Foreskin keratinocyte (primary cell): ENCODE measurements at places on chromosomes 6 and 20. TPM values are rescaled to one million over a fixed set of nuclear protein-coding genes. Genes with fewer than 3 reads are reported as not detected.
A peak's percentile ranks its signal among the peaks of the same experiment; 100 is the strongest.

- peak; percentile 59 for DNase-seq
Observed at GRCh38 chr6:52517502-52518278, 59.2 kb downstream of the TRAM2 start.

GRCh38 chr6:45430590-45431202 lies 53.0 kb upstream of the SUPT3H start:
- DNase-seq, result no peak

DNA sequence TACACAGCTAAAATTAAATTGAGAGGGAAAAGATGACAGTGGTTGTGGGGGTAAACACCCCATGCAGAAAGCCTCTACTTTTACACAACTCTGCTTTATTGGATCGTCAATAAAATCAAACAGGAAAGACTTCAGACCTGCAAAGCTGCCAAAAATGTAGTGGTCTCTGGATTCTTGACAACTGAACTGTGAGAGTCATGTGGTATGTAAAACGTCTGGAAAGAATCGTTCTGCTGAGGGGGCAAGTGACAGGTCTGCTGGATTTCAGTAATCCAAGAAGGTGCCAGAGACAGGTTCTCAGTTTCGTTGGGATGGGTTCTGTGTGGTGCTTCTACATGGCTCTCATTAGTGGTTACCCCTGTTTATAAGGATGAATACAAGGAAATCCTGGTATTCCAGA lies 63.3 kb downstream of the TSPYL4 start:
- no peak for DNase-seq

DNA sequence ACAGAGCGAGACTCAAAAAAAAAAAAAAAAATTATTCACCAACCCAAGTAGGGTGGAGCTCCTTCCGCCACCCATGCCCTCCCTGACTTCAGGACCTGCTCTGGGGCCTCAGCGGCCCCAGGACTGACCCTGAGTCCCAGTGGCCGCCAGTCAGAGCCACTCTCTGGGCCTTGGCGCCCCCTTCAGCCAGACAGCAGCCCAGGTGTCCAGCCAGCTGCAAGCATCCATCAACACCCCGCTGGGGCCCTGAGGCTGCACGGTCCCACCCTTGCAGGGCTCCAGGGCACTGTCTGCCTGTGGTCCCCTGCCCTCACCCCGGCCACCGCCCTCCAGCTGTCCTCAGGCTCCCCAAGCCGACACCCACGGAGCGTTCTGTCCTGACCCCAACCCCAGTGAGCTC lies 11.4 kb upstream of the KCNQ2 start:
- no peak for DNase-seq

DNA sequence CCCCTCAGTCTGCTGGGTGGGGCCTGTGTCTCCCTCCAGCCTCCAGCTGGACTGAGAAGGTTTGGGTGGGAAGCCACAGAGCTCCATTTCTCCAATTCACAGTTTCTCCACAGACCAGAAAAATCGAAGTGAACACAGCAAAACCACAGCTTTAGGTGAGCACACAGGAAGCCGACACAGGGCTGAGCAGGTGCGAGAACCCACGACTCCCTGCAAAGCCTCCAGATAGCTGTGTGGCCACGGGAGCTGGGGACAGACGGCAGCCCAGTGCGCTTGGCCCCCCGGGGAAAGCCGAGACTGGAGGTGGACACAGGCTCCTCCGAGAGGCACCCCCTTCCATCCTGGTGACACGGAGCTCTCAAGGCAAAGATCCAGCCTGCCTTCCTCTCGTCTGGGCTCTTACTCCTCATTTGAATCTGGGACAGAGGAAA lies 29.0 kb upstream of the MPC1 start:
- DNase-seq, result no peak

GRCh38 chr20:12395353-12395752 lies 477.7 kb downstream of the BTBD3 start:
- DNase-seq, result no peak

GRCh38 chr20:51244466-51244865 lies 221.6 kb upstream of the KCNG1 start:
- no peak for DNase-seq

GRCh38 chr6:26152226-26153101 lies 65.2 kb downstream of the HFE start:
- peak; percentile 95 for DNase-seq

GRCh38 chr6:46690911-46691451 lies 3.3 kb downstream of the TDRD6 start:
- no peak for DNase-seq

DNA sequence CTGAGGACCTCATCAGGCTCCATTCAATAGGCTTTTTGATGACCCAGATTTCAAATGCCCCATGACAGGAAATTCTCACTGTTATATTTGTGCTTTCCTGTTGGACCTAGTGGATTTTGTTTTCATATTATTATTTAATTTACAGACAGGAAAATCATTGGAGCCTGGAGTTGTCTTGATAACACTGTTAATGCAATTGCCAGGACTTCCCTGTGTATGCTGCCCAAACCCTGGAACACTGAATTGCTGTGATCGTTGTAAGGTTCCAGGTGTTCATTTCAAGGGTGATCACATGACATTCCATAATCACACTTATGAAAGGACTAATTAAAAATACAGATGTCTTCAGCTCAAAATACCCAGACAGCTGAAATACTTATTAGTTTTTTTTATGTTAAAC lies 783.2 kb downstream of the DHX35 start:
- no peak for DNase-seq

DNA sequence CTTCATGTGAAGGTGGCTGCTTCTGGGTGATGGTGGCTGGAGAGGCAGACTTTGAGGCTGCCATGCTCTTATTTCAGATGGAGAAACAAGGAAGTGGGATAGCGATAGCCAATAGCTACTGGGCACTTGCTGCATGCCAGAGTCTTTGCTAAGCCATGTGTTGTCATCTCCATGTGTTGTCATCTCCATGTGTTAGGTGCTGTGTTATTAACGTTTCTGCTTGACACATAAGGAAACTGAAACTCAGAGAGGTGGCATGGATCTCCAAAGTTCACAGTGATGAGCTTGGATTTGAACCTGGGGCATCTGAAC lies 16.9 kb downstream of the KIAA1755 start:
- no peak for DNase-seq

DNA sequence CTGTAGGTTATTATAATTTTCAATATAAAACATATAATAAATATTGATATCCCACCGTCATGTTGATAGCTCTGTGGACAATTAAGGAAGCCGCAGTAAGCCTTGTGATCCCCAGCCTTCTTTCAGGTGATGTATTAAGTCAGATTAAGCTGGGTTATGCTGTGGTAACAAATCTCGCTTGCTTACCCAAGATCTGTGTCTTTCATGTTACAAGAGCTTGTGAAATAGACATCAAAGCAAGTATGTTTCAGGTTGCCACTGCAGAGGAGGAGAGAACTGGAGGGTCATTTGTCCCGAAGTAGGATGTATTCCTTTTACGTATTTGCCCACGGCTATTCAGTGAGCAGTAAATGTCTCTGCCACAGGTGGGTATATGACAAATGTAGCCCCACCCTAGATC lies 17.8 kb upstream of the BCKDHB start:
- no peak for DNase-seq

The PBX2 gene
- 33.4 and 39.0 TPM in 2 replicates for polyA plus RNA-seq

The SPTLC3 gene
- 1.7 and 1.9 TPM in 2 replicates for polyA plus RNA-seq

The ECT2L gene
- polyA plus RNA-seq, result not detected in 2 replicates

The HLA-G gene
- 1.9 and 4.2 TPM in 2 replicates for polyA plus RNA-seq

The OLIG3 gene
- not detected in 2 replicates for polyA plus RNA-seq

The THBD gene
- 1.1 and 1.8 TPM in 2 replicates for polyA plus RNA-seq
